SK-N-MC (cell line): ENCODE measurements at places on chromosomes 11 and 22.
A peak's percentile ranks its signal among the peaks of the same experiment; 100 is the strongest.

GRCh38 chr11:47186700-47187695 is 764 bp upstream of the PACSIN3 start:
- DNase-seq: peak; percentile 45

GRCh38 chr11:60887556-60887955 is 18.8 kb downstream of the PRPF19 start:
- no peak for DNase-seq

GRCh38 chr11:95059046-95059445 is 7.7 kb upstream of the SRSF8 start:
- DNase-seq: no peak

DNA sequence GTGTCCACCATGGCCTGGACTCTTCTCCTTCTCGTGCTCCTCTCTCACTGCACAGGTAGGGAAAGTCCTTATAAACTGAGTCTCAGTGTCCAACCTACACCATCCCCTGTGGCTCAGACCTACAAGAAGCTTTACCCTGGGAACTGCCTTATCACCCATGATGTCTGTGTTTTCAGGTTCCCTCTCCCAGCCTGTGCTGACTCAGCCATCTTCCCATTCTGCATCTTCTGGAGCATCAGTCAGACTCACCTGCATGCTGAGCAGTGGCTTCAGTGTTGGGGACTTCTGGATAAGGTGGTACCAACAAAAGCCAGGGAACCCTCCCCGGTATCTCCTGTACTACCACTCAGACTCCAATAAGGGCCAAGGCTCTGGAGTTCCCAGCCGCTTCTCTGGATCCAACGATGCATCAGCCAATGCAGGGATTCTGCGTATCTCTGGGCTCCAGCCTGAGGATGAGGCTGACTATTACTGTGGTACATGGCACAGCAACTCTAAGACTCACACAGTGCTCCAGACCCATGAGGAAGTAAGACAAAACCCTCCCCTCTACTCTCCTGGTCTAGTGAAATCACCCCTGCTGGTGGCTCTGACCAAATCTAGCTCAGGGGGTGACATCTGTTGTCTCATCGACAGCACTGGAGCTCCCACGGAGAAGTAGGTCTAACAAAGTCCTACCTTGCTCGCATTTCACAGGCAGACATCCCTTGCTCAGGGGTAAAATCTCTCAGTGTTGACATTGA is 74.3 kb downstream of the VPREB1 start:
- DNase-seq: no peak

- no peak for DNase-seq
These were observed 31.7 kb upstream of the P2RY2 start for GRCh38 chr11:73186294-73186850.
